ENCODE measurements at places on chromosomes 7 and 10.

- DNase-seq = no peak
Observed at GRCh38 chr7:21959387-21959776, 13.7 kb upstream of the CDCA7L start.

- no peak for DNase-seq
Observed at GRCh38 chr7:137932881-137933269, 69.0 kb downstream of the CREB3L2 start.

DNA sequence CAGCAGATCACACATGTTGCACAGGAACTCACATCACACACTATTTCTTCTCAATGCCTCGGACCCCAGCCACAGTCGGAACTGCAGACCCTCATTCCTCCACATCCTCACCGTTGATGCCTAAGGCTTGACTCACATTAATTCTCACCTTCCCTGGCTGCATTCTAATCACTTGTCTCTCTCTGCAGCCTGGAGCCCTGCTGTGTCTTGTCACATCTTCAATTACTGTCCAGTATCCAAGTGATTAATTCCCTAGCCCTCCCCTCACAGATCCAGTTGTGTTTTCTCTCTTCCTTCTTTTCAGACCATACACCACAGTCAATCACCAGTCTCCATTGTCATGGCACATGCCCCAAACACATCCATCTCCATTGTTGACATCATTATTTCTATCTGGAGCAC, 592.4 kb upstream of the IGFBP3 start:
- no peak for DNase-seq

GRCh38 chr7:128123291-128124037, 92.2 kb upstream of the LRRC4 start:
- no peak for DNase-seq

DNA sequence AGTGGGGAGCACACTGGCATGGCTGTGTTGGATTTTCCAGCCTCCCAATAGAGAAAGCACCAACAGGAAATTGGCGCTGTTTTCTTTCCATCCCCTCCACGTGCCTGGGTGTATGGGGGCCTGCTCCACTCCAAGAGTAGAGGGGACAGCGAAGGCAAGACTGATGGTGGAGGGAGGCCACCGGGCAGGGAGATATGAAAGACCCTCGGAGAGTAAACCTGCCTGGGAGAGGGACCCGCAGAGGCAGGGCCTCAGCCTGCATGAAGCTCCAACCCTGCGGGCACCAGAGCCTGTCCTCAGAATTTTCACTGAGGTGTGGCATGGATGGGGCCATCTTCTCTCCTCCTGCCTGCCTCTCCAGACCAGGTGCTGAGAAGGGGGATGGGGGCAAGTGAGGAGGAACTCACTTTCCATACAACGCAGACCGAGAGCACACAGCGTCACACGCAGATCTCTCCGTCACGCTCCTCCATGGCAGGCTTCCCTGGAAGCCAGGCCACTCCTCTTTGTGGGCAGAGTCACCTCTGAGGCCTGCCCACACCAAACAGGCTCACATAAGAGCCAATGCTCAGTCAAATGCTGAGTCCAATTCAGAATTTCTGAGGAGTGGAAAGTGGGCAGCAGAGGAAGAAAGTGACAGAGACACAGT, 18.8 kb downstream of the ANXA11 start:
- DNase-seq = no peak

- DNase-seq = peak; percentile 45
Observed at GRCh38 chr10:103884681-103885139, 29.3 kb upstream of the SH3PXD2A start.

- DNase-seq = peak; percentile 38
Observed at GRCh38 chr10:86712317-86712707, 44.0 kb downstream of the LDB3 start.

GRCh38 chr10:93152136-93152535, 78.4 kb downstream of the CYP26A1 start:
- DNase-seq = no peak

- DNase-seq = no peak
Observed at GRCh38 chr10:110426294-110427181, 71.2 kb upstream of the DUSP5 start.

DNA sequence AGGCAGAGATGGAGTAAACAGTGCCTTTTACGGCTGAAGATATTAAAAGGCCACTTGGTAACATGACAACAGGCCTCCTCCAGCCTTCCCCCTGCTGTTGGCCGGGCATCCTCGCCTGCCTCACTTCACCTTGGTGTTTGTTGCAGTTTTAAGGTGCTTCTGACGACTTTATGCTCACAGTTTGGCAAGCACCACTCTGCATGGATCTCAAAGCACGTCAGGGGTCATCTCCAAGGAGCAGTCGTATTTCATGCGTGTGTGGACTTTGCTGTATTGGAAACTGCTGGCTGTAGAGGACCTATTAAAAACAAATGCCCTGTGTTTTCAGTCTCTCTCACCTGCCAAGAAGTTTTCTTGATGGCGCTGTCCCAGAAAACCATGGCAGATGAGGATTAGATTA, 483.1 kb downstream of the RPS24 start:
- DNase-seq = no peak

- DNase-seq = no peak
Observed at GRCh38 chr7:47119261-47119865, 462.5 kb downstream of the TNS3 start.

- no peak for DNase-seq
Observed at GRCh38 chr7:55212838-55213237, 152.3 kb upstream of the LANCL2 start.

DNA sequence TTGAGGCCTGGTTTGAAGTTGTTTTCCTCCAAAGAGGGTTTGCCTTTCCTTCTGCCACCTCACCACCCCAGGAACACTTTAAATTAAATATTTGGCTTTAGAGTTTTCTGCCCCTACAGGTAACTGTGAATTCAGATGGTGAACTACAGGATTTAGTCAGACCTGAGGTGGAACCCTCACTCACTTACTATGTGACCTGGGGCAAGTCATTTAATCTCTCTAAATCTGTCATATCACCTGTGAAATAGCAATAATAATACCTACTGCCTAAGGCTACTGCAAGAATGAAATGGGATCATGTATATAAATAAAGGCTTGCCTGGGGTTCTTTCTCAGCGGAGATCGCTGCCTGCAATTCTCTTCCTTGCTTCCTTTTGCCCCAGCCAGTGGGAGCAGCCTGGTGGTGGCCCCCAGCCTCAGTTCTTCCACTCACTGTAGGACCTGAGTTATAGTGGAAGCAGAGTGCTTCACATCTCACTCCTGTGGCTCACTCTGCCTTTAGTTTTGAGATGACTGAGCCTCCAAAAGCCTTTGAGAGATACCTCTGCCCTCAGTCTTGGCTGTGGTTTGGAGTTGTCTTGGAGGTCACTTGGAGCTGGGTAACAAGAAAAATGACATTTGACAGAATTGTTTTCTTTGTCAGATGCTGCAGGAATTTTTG, 6.1 kb upstream of the ANKRD2 start:
- DNase-seq = no peak

DNA sequence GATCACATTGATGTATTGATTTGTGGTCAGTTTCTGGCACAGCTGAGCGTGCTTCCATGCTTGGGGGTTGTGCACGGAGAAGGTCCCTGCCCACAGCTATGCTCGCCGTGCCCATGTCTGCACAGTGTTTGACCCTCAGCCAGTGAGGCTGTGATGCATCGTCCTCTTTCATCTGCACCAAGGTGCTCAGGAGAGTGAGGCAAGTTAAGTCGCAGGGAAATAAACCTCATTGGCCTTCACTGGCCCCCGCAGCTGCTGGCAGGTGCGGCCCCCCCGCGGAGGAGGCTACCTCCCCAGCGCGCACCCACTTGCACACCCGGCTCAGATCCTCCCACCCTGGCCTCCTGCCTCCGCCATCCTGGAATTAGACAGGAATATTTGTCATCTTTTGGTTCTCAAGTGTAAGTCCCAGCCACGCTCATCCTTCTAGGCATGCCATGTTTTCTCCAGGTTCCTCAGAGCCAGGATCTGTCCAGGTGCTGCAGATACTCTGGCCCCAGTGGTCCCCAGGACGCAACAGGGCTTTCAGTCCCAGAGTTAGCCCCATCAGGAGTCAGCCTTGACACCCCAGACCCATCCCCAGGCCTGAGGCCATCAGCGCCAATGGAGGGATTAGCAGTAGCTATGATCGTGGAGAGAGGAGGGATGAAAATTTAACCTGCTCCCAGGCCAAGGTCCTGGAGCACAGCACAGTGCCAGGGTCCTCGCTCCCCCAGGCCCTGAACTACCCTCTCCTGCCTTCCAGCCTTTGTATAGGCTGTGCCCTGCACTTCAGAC, 93.7 kb downstream of the OAT start:
- DNase-seq = no peak

DNA sequence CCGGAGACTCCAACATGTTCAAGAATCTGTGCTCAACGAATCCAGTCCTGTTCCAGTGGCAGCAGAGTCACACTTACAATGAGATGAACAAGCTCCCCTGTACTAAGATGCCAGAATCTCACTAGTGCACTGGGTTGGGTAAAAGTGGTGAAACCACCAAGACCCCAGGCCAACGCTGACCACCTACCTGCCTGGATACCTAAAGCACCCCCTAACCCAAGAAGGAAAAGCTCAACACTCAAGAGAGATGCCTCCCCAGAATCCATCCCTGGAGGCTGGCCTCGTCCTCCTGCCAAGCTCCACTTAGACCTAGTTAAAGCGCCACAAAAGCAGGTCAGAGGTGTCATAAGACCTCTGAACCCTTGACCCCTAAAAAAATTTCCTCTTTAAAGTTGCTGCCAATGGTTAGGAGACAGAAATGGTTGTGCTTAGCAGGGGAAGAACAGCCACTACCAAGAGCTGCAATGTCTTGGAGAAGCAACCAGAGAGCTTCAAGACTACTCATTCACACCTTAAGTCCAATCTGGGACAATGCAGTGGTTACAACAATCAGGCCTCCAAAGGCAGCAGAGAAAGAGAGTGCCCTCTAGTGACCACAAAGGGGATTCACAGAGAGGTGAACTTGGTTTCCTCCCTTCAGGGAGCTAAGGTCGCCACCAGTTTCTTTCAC, 94.6 kb upstream of the MACROH2A2 start:
- peak; percentile 51 for DNase-seq

- DNase-seq = no peak
Observed at GRCh38 chr7:17665029-17665428, 275.3 kb downstream of the SNX13 start.

DNA sequence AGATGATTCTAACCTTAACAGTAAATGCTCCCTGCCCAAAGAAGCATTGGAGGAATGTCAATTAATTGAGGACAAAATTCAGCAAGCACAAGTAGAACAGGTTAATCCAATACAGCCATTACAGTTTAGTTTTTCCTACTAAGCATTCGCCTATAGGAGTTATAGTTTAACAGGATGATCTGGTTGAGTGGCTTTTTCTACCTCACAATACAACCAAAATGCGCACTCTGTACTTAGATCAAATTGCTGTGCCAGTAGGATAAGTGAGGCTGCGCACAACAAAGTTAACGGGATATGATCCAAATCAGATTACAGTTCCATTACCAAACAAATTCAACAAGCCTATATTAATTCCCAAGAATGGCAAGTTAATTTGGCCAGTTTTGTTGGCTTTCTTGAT, 117.1 kb upstream of the TRIM24 start:
- no peak for DNase-seq

DNA sequence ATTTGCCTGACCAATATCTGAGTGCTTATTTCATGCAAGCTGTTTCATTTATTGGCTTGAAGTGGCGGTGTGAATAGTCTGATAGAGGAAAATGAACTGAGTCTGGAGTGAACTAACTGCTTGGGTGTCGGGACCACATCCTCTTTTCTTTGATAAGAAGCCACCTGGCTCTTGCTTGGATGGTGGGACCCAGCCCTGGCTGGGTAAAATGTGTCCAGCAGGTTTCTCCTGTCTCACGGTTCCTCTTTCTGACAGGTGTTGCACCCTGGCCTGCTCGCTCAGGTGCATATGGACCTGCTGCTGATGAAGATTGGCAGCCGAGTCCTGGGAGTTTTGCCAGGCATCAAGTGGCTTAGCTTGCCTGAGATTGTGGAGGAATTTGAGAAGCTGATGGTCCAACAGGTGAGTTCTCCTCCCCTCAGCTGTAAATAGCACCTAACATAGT, 1.6 kb downstream of the ADCK2 start:
- DNase-seq = peak; percentile 98

DNA sequence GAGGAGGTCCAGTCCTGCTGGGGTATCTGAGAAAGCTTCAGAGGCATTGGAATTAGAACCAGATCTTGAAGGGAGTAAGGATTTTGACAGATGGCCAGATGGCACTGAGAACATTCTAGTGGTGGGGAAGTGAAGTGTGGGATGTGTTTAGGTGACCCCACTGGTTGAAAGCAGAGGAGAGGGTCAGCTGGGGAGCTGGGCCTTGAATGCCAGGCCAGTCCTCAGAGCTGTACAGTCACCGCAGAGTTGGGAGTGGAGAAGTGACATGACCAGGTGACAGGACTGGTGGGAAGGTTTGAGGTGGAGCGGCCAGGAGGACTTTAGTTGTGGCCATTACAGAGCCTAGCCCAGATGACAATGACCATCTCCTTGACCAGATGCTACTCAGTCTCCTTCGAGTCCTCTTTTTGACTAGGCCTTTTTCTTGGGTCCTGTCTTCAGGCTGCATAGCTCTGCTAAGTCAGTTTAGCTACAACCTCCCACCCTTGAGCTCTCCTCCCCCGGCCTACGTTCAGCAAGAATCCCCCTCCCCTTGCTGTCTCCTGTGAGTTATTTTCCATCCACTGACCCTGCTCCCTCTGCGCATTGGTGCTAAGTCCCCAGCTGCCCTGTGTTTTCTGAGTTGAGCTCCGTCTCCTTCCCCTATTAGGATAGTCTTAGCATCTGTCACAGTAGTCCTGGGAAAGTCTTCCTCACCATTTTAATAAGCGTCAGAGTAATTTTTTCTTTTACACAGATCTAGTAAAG, 56.3 kb downstream of the CCNY start:
- DNase-seq = no peak

- DNase-seq = peak; percentile 13
Observed at GRCh38 chr10:9305018-9305655, 1250.6 kb downstream of the GATA3 start.
